GM10248 (cell line): ENCODE measurements at places on chromosomes 5 and 9.

DNA sequence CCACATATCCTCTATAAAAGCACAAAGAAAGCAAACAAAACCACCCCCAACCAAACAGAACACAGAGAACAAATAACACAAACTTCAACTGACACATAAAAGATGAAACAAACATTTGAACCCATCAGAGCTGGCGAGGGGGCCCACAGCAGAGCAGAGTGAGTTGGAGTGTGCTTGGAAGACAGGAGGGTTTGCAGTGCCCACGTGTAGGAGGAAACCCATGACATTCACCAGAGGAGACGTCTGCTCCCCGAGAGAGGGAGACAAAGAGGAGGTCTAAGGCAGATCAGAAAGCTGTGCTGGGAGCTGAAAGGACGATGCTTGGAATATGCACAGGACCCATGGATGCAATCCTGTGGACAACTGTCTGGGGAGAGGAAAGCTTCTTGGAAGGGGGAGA lies 27.0 kb downstream of the MRPL36 start:
- no peak for DNase-seq

- DNase-seq = peak; percentile 40
These were observed at the start of gene IGFBPL1 for GRCh38 chr9:38423973-38424843. TSS of gene IGFBPL1 (minus strand) at chr9:38424454. CDS start at chr9:38424424, 30 bp downstream.

DNA sequence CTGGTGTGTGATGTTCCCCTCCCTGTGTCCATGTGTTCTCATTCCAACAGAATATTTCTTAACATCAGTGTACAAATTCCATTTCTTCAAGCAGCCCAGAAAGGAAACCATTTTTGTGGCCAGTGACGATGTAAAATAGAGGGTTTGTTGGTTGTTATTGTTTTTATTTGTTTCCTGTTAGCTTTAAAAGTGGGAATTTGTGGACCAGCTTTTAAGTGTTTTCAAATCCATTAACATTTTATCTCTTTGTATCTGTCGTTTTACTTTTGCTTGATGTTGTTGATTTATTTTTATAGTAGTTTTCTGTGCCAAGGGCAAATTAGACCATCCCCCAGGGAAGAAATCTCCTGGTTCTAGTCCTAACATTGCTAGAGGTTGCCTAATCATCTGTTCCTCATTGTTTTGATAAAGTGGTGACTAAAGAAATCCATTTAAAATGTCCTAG lies 100.0 kb downstream of the GDNF start:
- no peak for DNase-seq

DNA sequence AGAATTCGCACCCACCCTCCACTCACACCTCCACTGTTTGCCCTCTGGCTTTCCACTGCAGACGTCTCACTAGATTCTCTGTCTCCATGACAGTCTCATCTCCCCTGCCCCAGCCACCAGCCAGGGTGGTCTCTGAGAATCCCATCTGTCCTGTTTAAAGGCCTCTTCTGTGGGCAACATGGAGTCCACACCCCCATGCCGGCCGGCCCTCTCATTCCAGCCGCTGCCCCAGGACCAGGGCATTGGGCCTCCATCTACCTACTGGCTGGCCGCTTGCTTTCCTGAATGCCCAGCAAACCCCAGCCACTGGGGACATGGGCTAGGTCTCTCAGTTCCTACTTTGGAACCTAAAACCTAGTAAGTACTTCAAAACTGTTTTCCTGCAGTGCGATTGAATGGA lies 65.6 kb upstream of the RUFY1 start:
- no peak for DNase-seq

DNA sequence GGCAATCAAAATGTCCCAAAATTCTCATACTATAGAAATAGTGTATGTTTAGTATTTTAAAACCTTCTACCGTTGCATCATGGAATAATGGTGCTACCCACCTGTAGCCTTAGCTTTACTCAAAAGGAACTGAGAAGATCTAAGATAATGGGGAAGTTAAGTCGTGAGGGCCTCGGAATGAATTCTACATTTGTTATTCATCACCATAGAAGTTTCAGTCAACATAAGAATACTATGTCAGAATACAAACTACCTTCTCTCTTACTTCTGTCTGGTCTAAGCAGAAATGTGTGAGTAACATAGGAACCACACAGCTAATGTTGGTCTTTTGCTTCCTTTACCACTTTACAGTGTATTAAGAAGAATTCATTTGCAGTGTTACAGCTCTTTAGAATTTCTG lies 43.2 kb downstream of the RFK start:
- peak; percentile 18 for DNase-seq

DNA sequence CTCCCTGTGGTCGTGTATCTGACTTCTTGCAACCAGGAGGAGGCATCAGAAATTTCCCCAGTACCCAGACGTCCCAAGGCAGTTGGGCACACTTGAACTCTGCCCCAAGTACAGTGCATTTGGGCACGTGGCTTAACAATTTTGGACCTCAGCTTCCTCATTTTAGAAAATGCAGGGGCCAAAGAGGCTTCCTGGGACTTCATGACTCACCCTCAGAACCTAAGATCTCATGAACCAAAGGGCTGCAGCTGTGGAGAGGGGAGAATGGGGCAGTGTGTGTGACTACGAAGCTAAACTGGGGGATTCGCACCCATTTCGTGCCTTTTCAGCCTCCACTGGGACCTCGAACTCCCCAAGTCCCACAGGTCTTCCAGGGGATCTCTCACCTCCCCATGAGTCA lies 59.2 kb downstream of the SYK start:
- DNase-seq = no peak

DNA sequence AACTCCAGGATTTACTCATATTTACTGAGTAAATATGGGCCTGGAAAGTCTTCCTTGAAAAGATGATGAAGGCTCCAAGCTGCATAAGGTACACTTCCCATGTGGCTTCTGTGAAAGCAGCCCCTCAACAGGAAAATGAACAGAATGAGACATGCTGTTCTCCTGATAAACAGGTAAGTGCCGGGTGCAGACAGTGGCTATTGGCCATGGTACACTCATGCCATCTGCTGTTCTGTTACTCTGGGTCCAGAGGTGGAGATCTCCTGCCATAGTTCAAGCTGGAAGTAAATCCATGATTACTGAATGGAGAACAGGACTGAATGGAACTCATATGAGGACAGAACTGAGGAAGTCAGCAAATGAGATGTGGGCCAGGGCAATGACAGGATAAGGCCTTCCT lies 103.6 kb downstream of the SLIT3 start:
- no peak for DNase-seq

DNA sequence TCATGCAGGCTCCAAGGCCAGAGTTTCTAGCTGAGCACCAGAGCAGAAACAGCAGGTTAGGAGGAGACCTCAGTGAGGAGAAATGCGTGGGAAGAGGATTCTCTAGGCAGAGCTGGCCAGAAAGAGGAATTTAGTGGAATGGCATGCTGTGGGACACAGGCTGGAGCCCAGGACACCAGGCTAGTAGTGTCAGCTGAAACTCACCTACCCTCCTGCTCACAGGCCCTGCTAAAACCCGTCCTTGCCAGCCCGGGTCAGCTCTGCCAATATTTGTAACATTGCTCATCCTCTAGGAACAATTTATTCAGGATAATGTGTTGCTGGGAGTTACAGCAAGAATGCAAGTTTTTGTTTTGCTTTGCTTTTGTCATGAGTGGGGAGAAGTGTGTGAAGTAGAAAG lies 40.2 kb upstream of the AGXT2 start:
- DNase-seq = no peak

DNA sequence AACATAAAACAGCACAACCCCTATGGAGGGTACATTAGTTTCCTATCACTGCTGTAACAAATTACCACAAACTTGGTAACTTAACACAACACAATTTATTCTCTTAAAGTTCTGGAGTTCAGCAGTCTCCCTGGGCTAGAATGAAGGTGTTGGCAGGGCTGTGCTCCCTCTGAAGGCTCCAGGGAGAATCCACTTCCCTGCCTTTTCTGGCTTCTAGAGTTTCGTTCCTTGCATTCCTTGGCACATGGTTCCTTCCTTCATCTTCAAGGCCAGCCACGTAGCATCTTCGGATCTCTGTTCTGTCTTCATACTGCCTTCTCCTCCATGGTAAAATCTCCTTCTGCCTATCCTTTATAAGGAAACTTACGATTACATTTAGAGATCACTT lies 25.0 kb upstream of the GSN start:
- DNase-seq = no peak

GRCh38 chr9:127280880-127281660 lies 16.5 kb downstream of the GARNL3 start:
- DNase-seq = no peak

GRCh38 chr9:112853882-112854585 lies 36.6 kb downstream of the SLC46A2 start:
- no peak for DNase-seq

- no peak for DNase-seq
These were observed 59.5 kb upstream of the ITGA1 start for GRCh38 chr5:52728224-52728623.

DNA sequence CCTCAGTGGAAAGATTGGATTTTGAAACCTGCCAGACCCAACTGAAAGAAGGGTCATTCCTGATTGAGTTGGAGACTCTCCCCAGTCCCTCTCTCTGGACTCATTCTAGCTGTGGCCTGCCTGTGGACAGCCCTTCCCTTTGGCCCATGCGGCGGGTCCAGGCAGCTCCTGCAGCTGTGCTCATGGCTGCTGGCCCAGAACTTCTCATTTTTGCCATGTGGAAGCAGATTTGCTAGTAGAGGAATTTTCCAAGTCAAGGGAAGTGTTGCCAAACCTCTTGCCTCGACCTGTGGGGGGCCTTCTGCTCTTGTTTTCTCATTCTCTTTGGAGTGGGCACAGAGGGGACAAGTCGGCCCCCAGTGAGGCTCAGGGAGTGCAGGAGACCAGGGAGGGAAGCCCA lies 89.2 kb downstream of the ANKRD33B start:
- DNase-seq = no peak

DNA sequence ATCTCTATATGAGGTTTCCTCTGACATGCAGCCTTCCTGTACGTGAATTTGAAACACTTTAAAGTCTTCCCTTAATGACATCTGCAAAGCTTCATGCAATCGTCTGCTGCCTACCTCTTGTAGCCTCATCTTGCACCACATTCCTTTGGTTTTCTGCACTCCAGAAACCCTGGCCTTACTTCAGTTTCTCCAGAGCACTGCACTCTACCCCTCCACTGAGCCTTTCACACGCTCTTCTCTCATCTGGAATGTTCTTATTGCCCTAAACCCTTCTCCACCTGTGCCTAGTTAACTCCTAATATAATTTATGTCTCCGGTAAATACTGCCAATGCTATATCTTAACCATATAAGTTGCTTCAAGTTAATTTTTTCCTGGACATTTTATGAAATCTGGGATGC lies 168.8 kb upstream of the SLC27A6 start:
- no peak for DNase-seq

DNA sequence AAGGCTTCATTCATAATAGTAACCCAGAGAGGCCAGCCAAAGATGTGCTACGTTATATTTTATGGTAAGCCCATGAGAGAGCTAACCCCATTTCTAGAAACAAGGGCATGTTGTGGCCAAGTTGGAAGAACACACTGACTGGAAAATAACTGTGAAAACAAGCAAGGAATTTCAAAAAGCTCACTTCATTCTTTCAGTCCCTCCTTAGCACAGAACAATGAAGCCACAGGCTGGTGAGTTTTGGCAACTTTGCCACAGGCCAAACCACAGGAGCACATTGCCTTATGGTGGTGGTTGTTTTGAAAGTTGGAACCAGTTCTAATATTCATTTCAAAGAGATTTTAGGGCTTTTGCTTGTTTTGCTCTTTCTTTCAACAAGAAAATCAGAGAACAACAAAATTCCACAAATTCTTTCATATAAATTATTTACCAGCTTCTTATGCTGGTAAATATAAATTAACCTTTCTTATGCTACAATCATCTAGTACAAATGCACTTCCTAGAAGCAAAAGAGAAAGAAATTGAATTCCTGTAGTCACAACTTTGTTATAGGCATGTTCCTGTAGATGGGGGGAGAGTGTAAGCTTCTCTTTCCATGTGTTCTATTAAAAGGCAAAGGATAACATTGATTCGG lies 225.4 kb upstream of the RFX3 start:
- no peak for DNase-seq

DNA sequence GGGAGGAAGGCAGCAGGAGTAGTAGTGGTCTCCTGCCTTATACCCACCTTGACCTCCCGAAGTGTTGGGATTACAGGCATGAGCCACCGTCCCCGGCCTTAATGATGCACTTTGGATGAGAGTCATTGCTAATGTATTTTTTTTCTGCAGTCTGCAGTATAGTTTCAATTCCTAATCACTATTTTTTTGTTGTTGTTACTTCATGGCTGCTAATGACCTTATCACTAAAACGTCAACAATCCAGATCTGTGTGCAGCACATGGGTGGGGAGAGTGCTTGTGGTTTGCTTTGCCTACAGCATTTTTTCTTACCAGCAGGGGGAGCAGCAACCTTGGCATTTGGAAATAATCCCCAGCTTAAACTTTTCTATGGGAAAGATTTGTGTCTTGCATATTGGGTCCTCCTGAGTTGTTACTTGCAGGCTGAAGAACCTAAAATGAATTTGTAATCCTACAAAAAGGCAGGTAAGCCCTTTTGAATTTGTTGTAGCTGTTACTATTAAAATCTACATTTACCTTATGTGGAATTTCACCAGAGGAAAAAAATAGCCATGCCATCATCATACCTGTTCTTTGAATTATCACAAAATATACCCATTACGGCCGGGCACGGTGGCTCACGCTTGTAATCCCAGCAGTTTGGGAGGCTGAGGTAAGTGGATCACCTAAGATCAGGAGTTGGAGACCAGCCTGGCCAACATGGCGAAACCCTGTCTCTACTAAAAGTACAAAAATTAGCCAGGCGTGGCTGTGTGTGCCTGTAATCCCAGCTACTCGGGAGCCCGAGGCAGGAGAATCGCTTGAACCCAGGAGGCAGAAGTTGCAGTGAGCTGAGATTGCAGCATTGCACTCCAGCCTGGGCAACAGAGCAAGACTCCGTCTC lies 6.3 kb upstream of the MED7 start:
- DNase-seq = peak; percentile 71

- no peak for DNase-seq
These were observed 172.8 kb downstream of the ERCC6L2 start for GRCh38 chr9:96048104-96048955.

- no peak for DNase-seq
These were observed 56.9 kb downstream of the GPR107 start for GRCh38 chr9:130110596-130111021.

- DNase-seq = peak; percentile 54
These were observed 1.5 kb downstream of the PIP5K1B start for GRCh38 chr9:68706363-68707201.

- DNase-seq = no peak
These were observed 34.0 kb downstream of the CSF1R start for GRCh38 chr5:150052226-150052955.

- DNase-seq = no peak
These were observed 4.1 kb downstream of the HBEGF start for GRCh38 chr5:140342287-140342686.
